IMR-90 (cell line): ENCODE measurements at places on chromosomes 7 and 10.

DNA sequence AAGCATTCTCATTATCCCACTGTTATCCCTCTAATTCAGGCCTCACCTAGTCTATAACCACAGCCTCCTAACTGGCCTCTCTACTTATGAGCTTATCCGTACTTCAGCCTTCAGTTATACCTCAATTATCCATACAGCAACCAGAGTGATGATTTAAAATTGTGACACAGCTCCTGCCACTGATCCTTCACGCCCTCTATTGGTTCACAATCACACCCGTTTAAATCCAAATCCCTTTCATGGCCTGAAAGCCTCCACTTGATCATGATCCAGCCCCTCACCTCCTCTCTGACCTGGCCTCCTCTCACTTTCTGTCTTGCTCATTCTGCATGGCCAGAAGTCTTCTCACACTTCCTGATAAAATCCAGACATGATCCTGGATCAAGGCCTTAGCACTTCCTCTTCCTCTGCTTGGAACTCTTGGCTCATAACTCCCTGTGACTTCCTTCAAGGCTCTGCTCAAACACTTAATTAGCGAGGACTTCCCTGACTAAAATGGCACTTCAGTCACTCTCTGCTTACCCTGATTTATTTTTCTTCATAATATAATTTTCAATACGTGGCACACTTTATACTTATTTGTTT is 19.0 kb upstream of the TMEM26 start:
- DNase-seq: no peak

DNA sequence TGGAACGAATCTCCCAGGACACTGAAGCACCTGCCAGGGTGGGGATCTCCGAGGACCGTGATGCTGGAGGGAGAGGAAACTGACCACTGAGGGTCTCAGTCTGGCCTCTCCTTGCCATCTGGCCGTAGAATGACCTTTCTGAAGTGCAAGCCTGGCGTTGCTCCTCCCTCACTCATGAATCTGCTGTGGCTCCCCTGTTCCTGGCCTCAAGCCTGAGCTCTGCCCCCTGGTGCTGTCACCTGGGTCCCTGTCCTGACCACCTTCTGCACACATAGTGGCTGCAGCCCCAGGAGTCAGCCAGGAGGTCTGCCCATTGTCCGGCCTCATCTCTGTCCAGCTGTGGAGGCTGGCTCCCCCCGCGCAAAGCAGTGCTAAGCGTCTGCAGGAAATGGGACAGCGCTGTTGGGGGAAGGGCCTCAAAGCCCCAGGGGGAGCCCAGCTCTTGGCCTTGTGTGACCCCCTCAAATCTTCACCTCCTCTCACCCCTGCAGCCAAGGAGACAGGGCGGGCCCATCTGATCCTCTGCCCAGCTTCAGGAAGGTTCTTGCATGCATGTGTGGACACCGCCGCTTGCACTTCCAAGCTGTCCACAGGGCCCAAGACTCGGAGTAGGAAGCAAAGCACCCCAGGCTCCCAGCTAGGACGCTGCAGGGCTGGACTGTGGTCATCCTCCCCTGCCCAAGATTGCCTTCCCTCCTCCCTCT is 65.7 kb downstream of the MYL10 start:
- no peak for DNase-seq

- peak; percentile 83 for DNase-seq
Measured at GRCh38 chr10:102523250-102524029, 19.7 kb downstream of the SUFU start.

- peak; percentile 95 for DNase-seq
Measured at GRCh38 chr10:70191972-70192305, 21.6 kb upstream of the SAR1A start.

DNA sequence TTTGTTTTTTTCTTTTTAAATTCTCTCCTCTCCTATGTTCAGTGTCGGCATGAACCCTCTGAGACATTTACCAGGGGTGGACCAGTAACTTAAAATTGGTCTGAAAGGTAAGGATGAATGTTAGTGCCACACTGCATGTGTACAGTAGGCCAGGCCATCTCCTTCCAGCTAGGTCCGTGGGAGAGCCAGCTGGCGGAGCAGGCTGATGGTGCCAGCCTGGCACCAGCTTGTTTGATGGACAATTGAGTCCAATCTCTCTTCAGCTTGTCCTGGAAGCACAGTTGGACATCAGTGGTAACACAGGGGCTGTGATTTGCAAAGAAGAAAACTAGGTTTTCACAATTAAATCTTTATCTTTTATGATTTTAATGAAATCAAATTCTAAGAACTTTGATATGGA is 136.5 kb downstream of the CNNM2 start:
- DNase-seq: no peak
